NCI-H187 (cell line): ENCODE measurements at places on chromosomes 7 and 10.

DNA sequence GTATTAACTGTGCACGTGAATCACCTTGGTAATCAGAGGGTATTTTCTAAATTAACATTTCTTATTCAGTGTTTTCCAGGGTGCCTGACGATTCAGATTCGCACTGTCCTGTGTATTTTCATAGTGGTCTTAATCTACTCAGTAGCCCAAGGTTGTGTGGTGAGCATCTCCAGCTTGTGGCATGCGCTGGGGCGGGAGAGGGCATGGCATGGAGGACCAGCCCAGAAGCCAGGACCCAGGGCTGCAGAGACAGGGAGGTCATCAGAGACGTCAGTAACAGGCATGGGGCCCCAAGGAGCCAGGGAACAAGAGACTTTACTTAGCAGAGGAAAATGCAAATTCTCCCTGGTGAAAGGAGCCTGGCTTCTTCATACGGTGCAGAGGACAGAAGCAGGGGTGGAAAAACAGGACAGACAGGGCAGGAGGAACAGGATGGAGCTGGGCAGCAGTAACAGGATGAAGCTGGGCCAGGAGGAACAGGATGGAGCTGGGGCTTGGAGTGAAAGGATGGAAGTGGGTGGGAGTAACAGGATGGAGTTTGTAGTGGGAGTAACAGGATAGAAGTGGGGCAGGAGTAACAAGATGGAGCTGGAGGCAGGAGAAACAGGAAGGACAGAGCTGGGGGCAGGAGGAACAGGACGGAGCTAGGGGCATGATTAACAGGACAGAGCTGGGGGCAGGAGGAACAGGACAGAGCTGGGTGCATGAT is 110.9 kb downstream of the ADCY1 start:
- DNase-seq: no peak

- no peak for DNase-seq
Measured at GRCh38 chr10:78700816-78701520, 367.8 kb upstream of the ZMIZ1 start.

DNA sequence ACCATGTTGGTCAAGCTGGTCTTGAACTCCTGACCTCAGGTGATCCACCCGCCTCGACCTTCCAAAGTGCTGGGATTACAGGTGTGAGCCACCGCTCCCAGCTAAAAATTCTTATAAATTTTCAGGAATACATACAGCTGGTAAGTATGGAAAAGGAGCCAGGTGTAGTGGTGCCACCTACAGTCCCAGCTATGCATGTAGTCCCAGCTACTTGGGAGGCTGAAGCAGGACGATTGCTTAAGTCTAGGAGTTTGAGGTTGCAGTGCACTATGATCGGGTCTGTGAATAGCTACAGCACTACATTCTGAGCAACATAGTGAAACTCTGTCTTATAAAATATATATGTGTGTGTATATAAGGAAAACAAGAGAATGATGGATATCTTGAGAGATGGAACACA is 19.0 kb downstream of the LDB1 start:
- no peak for DNase-seq

DNA sequence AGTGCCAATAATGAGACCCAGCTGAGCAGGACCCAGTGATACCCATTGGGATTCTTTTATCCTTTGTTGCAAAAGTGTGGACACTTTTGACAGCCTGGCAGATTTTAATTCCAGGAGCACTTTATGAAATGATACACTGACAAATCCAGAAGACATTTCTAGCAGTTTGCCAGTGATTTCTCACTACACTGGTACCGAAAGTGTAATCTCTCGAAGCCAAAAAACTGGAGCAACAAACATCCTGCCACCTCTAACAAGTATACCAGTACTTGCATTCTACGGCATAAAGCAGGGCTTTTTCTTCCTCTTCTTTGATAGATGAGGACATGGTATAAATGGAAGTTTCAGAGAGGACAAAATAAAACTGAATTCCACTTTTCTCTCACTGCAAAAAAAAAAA is 28.4 kb upstream of the AKR1D1 start:
- DNase-seq: no peak

- no peak for DNase-seq
Measured at GRCh38 chr7:82029236-82029913, 259.5 kb upstream of the HGF start.

DNA sequence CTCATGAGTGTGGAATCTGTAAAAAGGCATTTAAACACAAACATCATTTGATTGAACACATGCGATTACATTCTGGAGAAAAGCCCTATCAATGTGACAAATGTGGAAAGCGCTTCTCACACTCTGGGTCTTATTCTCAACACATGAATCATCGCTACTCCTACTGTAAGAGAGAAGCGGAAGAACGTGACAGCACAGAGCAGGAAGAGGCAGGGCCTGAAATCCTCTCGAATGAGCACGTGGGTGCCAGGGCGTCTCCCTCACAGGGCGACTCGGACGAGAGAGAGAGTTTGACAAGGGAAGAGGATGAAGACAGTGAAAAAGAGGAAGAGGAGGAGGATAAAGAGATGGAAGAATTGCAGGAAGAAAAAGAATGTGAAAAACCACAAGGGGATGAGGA is 207.7 kb downstream of the ZEB1 start:
- DNase-seq: no peak

DNA sequence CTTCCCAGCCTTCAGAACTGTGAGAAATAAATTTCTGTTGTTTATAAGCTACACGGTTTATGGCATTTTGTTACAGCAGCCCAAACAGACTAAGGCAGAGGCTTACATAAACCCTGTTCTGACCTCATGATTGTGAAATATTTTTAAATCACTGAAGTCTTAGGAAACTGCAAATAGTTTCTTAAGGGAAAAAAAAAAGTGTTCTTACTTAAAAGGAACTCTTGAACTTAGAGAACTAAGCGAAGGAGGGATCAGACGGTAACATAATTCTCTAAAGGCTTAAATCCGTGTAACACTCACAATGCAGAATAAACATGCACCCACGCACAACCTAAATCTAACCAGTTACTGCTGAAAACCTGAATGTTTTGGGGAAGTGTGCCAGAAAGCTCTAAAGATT is 749.1 kb upstream of the LRRTM3 start:
- DNase-seq: no peak

DNA sequence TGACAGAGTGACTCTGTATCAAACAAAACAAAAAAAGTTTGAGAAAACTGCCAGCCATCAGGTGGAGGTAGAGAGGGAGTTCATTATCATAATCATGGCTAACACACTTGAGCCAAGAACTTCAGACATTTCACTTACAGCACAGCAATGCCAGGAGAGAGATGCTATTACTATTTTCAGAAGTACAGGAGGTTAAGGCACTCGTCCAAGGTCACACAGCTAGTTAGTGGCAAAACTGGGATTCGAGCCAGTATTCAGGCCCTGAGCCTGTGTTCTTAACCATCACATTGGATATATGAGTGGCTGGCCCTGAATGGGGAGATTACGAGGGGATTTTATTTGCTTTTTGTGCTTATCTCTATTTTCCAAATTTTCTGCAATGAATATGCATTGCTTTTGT is 24.8 kb upstream of the UNC5B start:
- DNase-seq: no peak

GRCh38 chr7:155257482-155258225 is 40.0 kb upstream of the INSIG1 start:
- DNase-seq: peak; percentile 51

DNA sequence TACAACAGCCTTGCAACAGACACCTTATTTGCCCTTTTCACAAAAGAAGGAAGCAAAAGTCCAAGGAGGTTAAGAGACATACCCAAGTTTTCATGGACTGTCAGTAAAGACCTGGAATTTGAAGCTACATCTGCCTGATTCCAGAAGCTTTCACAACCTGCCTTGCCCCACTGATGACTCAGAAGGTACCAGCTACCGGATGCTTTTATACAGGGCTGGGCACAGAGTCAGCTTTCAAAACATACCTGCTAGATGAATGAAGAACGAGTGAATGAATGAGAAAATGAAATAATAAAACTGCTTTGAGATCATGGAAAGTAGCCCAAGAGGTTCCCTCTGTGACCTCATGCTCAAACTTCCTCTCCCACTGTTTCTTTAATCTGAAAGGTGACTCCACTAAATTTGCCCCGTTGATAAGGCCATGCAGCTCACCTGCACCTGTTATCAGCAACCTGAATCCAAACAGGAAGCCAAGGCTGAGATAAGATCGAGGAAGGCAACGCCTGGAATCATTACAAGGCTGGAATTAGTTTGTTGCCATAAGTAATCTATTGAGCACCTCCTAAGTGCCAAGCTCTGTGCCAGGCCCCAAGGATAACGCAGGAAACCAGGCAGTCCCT is 151.5 kb downstream of the WDR11 start:
- DNase-seq: no peak

DNA sequence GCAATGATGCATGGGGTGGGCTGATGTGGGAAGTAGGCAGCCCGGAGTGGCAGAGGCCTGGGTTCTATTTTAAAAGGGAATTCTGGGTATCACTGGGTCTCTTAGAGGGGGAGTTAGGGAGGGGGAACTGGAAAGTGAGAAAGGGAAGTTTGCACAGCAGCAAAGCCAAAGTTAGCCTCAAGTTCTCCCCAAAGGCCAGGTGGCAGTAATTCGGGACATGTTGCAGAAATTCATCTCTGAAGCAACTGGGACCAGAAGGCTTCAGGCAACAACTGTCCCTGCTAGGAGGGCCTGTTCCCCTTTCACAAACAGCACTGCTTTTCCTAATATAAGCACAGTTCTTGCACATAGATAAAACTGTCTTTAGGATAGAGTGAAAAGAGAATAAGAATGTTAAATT is 67.4 kb downstream of the NOD1 start:
- no peak for DNase-seq

- DNase-seq: no peak
Measured at GRCh38 chr7:38321515-38321944, 48.1 kb upstream of the TARP start.

DNA sequence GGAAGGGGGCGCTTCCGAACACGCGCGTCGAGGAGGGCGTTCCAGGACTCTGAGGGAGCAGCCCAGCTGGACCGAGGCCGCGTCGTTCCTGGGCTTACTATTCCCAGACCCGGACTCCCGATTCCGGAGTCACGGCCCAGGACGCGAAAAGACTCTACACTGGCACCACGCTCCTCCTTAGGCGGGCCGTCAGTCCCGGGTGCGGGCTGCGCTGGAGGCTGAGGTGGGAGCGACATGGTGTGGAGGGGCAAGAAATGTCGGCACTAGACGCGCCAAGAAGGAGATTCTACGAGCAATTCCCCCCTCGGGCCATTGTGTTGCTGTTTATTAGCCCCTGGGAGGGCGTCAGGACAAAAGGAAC is 584 bp upstream of the RUNDC3B start:
- peak; percentile 56 for DNase-seq
